ENCODE measurements at places on chromosomes 1 and 21.

DNA sequence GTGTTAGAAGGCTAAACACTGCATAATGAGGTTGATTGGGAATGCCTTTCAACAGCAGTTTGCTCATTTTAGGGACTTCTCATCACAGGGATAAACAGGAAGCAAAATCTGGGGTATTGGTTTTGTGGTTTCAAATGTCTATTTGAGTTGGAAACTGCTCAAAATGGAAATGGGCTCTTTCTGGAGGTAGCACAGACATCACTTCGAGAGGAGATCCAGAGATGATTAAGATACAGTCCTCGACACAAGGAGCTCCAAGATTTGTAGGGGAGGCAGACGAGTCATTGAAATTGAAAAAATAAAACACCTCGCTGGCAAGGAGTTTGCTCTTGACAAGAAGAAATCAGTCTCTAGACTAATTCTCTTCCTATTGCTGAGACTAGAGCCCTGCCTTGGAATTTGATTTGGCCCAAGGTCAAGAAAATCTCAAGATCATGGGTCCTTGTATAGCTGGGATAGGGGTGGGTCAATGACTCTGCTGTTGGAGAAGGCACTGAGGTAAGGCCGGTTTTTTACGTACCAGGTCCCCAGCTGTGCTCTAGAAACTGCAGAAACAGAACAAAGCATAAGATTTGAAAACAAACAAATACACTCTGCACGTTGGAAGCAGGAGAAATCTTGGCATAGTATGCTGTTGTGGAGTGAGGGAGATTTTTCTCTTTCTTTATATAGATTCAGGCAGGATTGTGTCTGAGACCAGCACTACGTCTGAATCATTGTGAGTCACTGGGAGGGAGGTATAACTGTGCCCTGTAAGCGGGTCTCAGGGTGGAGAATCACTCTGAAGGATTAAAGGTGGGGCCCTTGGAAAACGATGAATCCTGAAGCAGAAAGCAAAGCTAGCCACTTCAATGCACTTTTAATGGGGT lies 17.7 kb upstream of the KLHDC8A start:
- no peak for DNase-seq

DNA sequence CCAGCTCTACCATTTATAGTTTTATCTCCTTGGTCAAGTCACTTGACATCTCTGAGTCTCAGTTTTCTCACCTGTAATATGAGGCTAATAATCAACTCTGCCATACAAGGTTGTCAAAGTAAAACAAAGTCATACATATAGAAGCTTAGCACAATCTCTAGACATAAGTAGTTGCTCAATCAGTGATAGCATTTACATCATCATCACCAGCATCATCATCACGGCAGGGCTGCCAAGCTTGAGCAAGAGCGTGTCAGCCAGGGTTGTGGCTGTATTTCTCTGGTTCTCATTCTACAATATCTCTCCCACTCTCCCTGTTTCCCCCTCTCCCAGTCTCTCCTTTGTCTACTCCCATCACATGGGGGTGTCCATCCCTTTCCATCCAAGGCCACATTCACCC lies 41.7 kb upstream of the COA6 start:
- DNase-seq: no peak

DNA sequence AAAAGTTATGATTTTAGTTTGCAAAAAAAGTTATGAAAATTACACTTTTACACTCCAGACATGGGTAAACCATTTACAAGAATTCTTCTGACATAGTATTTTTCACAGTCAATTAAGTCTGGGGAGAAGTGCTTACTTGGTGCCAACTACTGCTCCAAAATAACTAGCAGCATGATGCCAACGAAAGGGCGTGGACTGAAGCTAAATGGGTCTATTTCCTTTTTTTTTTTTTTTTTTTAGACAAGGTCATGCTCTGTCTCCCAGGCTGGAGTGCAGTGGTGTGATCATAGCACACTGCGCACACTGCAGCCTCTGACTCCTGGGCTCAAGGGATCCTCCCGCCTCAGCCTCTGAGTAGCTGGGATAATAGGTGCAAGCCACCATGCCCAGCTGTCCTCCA lies 43.2 kb downstream of the FMO4 start:
- DNase-seq: no peak

GRCh38 chr1:174497478-174497877 lies 49.7 kb downstream of the GPR52 start:
- no peak for DNase-seq

- DNase-seq: no peak
Measured at GRCh38 chr1:117237726-117238381, 27.1 kb upstream of the VTCN1 start.

DNA sequence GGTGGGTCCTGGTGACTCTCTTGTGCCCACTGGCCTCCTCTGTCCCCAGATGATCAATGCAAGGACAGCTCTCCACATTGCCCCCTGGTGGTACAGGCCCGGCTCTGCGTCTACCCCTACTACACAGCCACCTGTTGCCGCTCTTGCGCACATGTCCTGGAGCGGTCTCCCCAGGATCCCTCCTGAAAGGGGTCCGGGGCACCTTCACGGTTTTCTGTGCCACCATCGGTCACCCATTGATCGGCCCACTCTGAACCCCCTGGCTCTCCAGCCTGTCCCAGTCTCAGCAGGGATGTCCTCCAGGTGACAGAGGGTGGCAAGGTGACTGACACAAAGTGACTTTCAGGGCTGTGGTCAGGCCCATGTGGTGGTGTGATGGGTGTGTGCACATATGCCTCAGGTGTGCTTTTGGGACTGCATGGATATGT lies 10.8 kb downstream of the ADAMTSL4 start:
- DNase-seq: no peak

- DNase-seq: no peak
Measured at GRCh38 chr1:68232289-68233148, at the start of gene WLS. Gene WLS, minus strand, starts transcription at chr1:68232523. Its CDS starts 224 bp downstream, at chr1:68232299.

- peak; percentile 34 for DNase-seq
Measured at GRCh38 chr1:119002028-119002686, 14.0 kb upstream of the TBX15 start.

DNA sequence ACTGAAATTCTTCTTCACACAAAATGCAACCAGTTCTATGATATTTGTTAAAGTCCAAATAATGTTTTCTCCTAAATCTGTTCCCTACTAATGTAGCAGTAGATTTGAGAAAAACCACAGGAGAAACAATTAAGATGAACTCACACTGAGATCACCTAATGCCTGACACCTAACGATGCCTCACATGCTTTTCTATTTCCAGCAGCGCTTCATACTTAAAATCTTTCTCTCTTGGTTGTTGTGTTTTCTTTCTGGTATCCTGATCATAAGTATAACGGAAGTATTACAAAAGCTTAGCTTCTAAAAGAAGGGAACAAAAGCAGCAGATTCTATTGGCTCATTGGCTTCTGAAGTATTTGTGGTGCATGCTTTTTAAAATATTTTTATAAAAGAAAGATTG lies 267.2 kb upstream of the SGIP1 start:
- DNase-seq: no peak

DNA sequence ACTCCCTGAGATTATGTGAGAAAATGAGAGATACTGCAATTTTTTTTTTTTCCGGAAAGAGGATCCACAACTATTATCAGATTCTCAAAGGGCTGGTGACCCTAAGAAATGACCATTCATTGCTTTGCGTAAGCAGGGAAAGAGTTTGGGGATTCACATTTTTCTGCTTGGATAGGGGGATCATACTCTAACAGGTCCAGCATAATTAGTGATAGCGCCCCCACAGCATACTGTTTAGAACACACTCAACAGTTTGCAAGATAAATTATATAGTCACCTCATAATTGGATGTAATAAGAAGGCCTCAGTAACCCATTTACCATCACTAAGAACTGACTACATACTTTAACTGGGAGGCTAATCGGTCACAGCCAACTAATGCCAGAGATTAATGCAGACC lies 1.9 kb downstream of the CCT3 start:
- DNase-seq: no peak

GRCh38 chr21:26782331-26782730 lies 62.9 kb downstream of the ADAMTS1 start:
- DNase-seq: no peak

DNA sequence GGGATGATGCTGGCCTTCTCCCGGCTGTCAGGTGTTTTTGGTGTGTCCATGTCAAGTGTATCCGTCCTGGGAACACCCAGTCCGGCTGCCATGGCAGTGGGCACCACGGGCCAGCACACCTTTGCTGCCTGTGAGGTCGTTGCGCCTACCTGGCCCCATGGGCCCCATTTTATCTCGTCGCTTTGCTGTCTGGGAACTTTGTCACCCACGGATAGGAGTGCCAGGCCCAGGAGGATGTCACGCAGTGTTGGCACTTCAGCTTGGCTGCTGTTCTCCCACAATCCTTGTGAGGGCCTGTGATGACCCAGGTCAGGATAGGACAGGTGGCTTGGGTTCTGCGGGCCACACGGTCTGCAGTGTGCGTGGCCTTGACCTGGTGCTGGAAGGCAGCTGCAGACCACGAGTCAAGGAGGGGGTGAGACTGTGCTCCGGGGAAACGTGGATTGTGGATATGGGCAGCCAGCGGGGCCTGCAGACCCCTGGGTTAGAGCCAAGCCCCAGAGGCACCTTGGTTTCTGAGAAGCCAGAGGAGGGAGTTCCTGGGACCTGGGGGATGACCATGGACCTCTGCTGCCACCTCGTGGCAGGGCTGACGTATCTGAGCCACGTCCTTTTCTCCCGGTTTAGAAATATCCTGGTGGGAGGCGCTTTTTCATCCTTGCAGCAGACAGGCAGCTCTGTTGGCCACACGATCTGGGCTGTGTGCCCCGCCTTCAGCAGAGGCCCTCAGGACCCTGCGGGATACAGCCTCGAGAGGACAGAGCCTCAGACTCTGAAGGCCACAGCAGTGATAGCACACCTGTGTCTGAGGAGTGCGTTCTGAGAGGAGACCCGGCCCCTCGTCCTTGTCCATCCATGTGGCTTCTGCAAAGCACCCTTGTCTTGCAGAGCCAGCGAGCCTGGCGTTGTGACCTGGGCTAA lies 161.1 kb upstream of the COL6A1 start:
- peak; percentile 93 for DNase-seq

- no peak for DNase-seq
Measured at GRCh38 chr1:230328342-230329015, 97.7 kb downstream of the PGBD5 start.

GRCh38 chr1:226578946-226579578 lies 30.5 kb downstream of the STUM start:
- DNase-seq: no peak

GRCh38 chr1:71223641-71224340 lies 143.0 kb upstream of the ZRANB2 start:
- DNase-seq: no peak

- DNase-seq: no peak
Measured at GRCh38 chr1:33110477-33110876, 29.5 kb downstream of the AZIN2 start.

- DNase-seq: no peak
Measured at GRCh38 chr1:181110013-181110412, 21.5 kb downstream of the IER5 start.

- DNase-seq: no peak
Measured at GRCh38 chr1:160178731-160179130, 11.6 kb upstream of the CASQ1 start.

DNA sequence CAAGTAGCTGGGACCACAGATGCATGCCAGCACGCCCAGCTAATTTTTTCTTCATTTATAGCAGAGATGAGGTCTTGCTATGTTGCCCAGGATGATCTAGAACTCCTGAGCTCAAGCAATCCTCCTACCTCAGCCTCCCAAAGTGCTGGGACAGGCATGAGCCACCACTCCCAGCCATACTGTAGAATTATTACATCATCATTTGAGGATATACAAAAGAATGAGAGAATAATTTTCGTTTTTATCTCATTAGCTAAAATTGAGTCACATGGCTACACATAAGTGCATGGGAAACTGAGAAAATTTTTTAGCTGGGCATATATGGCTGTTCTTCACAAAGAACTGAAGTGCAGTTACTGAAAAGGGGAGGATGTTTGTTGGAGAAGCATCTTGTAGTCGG lies 21.2 kb downstream of the STXBP3 start:
- no peak for DNase-seq

DNA sequence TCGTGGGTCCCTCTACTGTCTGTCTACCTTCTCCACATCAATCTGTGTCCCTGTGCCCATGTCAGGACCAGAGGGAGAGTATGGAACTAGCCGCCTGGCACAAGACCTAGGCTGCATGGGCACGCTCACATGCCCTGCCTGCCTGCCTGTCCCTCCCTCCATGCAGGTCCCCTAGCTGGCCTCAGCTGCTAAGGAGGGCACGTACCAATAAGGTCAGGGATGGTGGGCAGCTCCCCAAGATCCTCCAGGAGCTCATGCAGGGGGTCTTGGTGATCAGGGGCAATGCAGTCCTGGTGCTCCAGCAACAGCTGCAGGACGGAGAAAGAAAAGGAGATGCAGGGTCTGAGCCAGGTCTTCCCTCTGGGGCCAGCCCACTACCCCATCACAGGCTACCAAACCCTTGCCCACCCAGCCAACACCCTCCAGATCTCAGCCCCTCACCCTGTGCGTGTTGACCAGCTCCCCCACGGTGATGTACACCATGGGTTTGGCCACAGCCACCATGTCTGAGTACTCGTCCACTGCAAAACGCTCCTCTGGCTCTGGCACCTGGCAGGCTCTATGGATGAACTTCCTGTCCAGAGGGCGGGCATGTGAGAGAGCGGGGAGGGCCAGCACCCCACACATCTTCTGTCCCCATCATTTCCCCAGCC lies 33.1 kb upstream of the MEF2D start:
- no peak for DNase-seq

DNA sequence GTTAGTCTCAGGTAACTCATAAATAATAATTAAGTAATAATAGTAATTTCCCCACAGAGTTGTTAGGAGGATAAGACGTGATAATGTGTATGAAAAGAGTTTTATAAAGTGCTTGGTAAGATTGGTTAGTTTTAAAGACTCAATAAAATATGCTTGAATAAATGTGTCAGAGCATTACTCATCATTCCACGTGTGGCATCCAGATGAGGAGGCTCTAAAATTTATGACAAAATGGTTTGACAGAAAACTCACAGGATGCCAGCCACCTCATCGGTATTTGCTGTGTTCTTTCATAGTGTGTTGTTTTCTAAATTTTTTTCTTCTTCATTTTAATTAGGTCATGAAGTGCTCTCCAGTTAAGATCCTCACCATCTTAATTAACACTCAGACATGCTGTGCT lies 19.1 kb upstream of the SPAG17 start:
- no peak for DNase-seq

DNA sequence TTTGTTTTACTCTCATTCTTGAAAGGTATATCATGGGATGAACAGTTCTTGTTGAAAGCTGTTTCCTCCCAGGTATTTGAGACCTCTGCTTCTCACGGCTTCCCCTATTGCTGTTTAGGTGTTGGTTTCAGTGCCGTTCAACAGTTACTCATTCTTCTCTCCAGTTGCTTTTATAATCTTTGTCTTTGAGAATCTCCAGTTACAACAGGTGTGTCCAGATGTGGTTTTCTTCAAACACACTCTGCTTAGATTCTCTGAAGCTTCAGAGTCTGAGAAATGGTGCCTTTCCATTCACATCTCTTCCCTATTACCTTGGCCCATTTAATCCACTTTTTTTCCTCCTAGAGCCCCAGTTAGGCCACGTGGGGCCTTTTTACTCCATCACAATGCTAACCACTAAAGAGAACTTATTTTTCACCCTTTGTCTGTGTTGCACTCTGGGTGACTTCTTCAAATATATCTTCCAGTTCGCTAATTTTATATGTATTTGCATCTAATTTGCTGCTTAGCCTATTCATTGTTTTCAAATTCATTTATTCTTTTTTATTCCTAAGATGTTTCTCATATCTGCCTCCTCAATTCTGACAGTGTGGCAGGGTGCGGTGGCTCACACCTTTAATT lies 46.7 kb upstream of the SLC19A1 start:
- no peak for DNase-seq
